T-cell (primary cell): ENCODE measurements at places on chromosomes 11 and 22.

GRCh38 chr11:117430293-117430955 lies 102.8 kb downstream of the CEP164 start:
- H3K27me3 ChIP-seq: no peaks in the 10 kb centered on the region
- no peak for DNase-seq
- no peak overlapping the region for H3K4me3 ChIP-seq
- H3K4me1 ChIP-seq: peaks cover 6% of the 10 kb centered on the region
- H3K36me3 ChIP-seq: no peaks in the 10 kb centered on the region

DNA sequence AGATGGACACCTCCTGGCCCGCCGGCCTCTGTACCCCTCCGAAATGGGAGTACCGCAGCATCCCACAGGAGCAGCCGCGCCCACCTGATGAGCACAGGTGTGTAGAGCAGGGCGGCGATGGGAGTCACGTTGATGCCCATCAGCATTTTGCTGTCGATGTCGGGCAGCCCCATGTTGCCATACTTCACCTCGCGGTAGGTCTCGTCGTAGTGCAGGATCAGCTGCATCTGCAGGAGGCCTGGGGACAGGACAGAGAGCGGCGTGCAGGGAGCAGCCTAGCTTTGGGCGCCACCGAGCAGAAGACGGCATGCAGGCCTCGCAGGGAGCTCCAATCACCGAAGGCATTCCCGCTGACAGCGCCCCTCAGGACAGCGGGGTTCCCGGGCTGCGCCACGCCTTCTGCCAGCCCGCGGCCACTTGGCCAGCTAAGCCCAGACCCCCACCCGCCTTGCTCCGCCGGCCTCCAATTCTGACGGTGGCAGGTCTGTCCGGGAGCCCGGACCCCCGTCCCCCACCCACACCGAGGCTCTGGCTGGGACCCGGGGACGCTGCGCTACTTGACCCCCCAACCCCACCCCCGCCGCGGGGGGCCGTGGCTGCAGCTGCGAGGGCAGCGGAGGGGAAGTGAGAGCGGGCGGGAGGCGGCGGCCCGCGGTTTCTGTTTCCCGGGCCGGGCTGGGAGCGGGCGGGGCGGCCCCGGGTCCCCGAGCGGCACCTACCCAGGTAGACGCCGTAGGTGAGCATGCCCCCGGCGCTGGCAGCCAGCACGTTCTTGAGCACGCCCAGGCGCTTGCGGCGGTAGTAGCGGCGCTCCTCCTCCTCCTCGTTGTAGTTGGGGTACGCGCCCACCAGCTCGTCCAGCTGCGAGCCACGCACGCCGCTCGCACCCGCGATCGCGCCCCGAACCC lies 705 bp downstream of the UNC93B1 start:
- peaks cover 6% of the 10 kb centered on the region for H3K36me3 ChIP-seq
- peak overlapping the region; percentile 37 for H3K4me3 ChIP-seq
- peaks cover 4% of the 10 kb centered on the region for H3K27me3 ChIP-seq
- peaks cover 35% of the 10 kb centered on the region for H3K4me1 ChIP-seq
- peak; percentile 68 for DNase-seq

DNA sequence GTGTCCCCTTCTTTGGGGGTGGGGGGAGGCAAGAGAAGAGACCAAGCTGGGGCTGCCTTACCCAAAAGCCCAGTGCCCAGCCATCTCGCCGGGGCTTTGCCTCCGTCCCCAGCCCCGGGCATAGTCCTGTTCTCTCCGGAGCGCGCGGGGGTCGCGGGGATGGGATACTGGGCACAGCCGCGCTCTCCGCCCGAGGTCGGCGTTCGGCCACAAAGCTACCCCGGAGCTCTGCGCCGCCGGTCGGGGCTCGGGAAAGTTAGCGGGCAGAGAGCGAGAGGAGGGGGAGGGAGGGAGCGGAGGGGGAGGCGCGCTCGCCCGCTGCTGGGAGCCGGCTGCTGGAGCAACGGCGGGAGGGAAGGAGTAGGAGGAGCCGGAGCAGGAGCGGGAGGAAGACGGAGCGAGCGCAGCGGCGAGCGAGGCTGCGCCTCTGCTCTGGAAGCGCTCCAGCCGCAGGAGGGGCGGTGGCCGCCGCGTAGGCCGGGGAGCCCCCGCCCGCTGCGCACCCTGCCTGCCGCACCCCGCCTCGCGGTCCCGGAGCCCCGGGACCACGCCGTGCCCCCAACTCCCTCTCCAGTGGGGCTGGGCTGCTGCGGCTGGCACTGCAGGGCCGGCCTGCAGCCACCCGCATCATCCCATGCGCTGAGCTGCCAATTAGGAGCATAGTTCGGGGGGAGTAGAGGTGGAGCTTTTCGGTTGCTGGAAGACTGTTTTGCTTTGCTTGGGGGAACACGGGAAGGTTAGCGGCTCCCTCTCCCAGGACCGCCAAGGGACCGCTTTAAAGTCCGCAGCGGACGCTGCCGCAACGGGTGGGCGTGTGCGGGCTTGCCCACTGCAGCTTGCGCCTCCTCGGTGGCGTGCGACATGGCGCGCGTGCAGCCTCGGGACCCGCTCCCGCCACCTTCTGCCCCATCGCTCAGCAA lies at the start of gene SCN4B:
Gene SCN4B, minus strand, starts transcription at position 272 of the 920 bp plus-strand sequence. Its CDS starts 150 bp downstream, at position 122.
- peak within 1 kb of the TSS; percentile 65 for H3K4me3 ChIP-seq
- H3K36me3 ChIP-seq: no peaks in the 10 kb centered on the region
- DNase-seq: peak; percentile 17
- H3K4me1 ChIP-seq: no peaks in the 10 kb centered on the region
- peaks cover 24% of the 10 kb centered on the region for H3K27me3 ChIP-seq

DNA sequence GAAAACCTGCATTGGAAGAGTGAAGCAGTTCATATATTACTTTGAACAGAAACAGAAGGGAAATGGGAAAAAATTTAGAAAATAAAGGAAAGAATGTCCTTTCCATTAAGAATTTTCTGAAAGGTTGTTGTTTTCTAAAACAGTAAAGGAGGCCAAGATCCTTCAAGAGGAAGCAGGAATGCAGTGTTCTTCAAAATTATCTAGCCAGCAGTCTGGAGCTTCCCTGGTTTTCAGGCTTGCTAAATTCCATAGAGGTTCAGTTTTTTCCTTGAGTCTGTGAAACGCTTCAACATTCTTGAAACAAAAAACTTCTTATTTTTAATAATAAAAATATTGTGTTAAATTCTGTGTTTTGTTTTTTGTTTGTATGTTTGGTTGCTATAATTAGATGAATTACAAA lies 189.0 kb upstream of the ANO3 start:
- H3K4me1 ChIP-seq: no peaks in the 10 kb centered on the region
- H3K4me3 ChIP-seq: no peak overlapping the region
- no peak overlapping the region for H3K27ac ChIP-seq
- no peaks in the 10 kb centered on the region for H3K27me3 ChIP-seq
- no peaks in the 10 kb centered on the region for H3K36me3 ChIP-seq
- DNase-seq: no peak

- peaks cover 56% of the 10 kb centered on the region for H3K36me3 ChIP-seq
- peaks cover 20% of the 10 kb centered on the region for H3K4me1 ChIP-seq
- H3K4me3 ChIP-seq: no peak overlapping the region
- DNase-seq: no peak
- no peak overlapping the region for H3K27ac ChIP-seq
- no peaks in the 10 kb centered on the region for H3K27me3 ChIP-seq
Measured at GRCh38 chr11:126265811-126266210, 2.9 kb downstream of the SRPRA start.
